ENCODE measurements at places on chromosomes 1 and 21.

DNA sequence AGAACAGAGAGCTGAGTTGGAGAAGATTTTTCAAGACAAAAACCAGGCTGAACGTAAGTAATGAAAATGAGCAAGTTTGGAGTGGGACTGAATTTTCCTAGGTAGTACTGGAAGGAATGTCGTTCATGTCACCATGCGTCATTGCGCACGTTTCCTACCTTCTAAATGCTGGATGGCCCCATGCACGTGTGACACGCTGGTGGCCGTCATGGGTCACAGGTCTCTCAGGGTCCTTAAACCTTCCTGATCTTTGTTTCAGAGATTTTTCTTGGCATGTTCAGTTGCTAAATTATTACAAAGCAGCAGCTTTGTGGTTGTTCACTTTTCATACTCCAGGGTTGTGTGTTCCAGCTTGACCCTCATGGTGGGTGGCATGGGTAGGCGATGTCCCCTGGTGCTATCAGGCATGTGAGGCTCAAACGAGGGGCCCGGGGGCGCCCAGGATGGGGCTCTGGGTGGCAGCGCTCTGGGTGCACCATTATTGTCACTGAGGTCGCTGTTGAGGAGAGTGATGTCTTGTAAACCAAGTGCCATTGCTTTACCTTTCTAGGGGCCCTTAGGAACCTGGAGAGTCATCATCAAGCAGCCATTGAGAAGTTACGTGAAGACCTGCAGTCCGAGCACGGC is 25.3 kb downstream of the PCNT start:
- DNase-seq = no peak

DNA sequence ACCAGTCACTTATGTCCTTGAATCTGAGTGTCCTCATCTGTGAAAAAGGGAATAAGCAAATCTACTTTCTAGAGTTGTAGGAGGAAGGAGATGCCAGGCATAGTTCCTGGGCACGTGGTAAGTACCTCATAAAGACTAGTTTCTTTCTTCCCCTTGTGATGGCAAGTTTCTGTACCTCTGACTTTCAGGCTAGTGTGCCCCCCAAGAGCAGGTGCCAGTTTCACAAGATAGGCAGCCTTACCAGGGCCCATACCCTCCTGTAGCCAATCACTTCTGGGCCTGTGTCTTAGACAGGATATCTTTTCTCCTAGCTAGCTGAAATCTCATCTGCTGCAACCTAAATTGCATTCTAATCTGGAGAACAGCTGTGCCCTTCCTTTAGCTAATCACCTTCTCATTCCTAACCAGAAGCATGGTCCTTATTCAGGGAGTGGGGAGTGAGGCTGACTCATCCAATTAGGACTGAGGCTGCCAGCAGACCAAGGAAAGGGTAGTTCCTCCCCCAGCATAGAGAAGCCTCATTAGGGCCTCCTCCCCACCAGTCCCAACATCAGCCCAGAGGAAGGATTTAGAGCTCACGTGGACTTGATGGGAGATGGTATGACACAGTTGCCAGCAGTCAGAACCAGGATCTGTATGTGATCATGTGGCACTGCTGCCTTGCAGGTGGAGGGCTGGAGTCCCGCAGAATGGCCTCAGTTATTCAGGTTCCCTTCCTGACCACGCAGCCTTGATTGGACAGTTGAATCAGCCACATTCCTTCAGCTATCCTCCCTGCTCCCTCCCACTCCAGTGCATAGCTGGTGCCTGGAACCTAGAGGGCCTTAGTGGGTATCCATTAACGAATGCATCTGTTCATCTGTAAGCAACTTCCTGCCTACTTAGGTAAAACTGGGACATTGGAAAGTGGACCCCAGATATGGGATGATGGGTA is 7.9 kb downstream of the KLHDC8A start:
- no peak for DNase-seq

- no peak for DNase-seq
These were observed 13.2 kb upstream of the CDC7 start for GRCh38 chr1:91487469-91487868.

DNA sequence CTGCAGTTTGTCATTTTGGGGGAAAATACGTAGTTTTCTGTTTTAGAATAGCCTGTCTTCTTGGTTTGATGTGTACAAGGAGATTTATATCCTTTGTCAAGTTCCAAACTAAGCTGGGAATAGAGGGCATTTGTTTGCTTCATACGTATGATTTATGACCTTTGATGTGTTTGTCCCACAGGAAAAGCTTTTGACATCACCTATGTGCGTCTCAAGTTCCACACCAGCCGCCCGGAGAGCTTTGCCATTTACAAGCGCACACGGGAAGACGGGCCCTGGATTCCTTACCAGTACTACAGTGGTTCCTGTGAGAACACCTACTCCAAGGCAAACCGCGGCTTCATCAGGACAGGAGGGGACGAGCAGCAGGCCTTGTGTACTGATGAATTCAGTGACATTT is 79.9 kb downstream of the LAMC1 start:
- DNase-seq = no peak

DNA sequence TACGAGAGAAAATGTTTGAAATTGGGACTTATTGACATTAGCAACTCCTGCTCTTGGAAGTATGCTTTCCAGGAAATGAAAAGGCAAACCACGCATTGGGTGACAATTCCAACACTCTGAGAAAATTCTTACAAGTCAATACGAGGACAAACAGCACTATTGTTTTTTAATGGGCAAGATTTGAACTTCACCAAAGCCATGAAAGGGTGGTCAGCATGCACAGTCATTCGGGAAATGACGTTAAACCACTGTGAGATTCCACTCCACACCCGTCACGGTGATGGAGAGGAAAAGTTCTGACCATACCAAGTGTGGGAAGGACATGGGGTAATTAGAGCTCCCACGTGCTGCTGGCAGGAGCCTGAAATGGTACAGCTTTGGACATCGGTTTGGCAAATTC is 12.2 kb upstream of the PRXL2B start:
- DNase-seq = no peak

Measured in kidney epithelial cell (primary cell).